ENCODE measurements at places on chromosomes 12 and 14. TPM values are rescaled to one million over a fixed set of nuclear protein-coding genes. Genes with fewer than 3 reads are reported as not detected.

The OR9K2 gene
- total RNA-seq = not detected

The TNFAIP2 gene
- total RNA-seq = 0.55 TPM

DNA sequence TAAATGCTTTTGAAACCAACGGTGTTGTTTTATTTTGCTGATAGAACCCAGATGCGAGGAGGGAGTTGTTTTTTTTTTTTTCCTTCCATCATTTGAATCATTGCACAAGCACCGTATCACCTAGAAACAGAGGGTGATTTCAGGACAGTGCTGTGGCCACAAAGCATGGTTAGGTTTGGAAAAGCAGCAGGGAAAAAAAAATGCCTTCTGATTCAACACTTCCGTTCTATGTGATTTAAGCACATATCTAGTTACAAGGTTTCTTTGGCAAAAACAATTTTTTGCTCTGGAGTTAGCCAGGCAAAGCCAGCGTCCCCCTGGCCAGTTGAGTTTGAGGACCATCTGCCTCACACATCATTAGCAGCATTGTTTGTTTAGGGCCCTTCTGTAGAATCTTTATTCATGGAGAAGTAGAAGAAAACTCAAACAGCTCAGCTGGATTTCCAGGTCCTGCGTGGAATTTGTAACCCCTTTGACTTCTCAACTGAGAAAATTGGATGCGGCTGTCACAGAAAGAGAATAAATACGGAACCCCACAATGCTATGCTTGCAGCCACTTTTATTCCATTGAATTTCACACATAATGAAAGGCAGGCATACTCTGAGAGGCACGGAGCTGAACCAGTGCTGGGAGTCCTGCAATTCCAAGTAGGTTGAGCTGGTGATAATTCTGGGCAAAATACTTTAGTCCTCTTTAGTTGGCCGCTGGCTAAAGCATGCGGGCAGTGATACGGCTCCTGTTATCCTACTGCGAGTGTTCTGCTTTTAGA, 17.0 kb upstream of the WNT5B start:
- H3K36me3 ChIP-seq = no peaks in the 10 kb centered on the region
- H3K4me1 ChIP-seq = peaks cover 10% of the 10 kb centered on the region
- DNase-seq = no peak
- H3K27ac ChIP-seq = no peak overlapping the region
- H3K4me3 ChIP-seq = no peak overlapping the region

- H3K4me1 ChIP-seq = peaks cover 23% of the 10 kb centered on the region
- no peak for DNase-seq
- H3K27ac ChIP-seq = no peak overlapping the region
- H3K36me3 ChIP-seq = no peaks in the 10 kb centered on the region
- H3K27me3 ChIP-seq = no peaks in the 10 kb centered on the region
Measured at GRCh38 chr12:12499909-12500604, 62.6 kb downstream of the DUSP16 start.

The P3H3 gene
- 9.7 TPM for total RNA-seq

The RD3L gene
- not detected for total RNA-seq

Data from naive thymus-derived CD8-positive, alpha-beta T cell (primary cell).